ENCODE measurements at places on chromosomes 4 and X.

GRCh38 chrX:54413753-54414152 is 26.5 kb upstream of the TSR2 start:
- DNase-seq = peak; percentile 9

DNA sequence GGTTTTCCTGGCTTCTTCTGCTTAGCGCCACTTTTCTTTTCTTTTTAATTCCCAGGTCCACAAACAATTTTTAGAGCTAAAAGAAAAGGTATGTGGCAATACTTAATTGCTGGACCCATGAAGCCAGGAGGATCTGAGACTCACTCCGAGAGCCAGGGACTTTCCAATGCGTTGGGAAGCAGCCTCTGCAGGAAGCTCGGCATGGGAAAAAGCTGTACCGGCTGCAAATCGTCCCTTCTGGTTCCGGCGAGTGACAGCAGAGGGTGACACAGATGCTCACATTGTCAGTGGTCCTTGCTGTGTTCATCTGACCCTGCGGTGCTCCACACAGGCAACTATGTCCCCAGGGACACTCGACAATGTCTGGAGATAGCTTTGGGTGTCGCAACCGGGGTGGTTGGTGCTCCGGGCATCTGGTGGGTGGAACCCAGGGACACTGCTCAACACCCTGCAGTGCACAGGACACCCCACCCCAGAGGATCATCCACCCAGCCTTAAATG is 164.0 kb downstream of the PRKX start:
- DNase-seq = peak; percentile 35

DNA sequence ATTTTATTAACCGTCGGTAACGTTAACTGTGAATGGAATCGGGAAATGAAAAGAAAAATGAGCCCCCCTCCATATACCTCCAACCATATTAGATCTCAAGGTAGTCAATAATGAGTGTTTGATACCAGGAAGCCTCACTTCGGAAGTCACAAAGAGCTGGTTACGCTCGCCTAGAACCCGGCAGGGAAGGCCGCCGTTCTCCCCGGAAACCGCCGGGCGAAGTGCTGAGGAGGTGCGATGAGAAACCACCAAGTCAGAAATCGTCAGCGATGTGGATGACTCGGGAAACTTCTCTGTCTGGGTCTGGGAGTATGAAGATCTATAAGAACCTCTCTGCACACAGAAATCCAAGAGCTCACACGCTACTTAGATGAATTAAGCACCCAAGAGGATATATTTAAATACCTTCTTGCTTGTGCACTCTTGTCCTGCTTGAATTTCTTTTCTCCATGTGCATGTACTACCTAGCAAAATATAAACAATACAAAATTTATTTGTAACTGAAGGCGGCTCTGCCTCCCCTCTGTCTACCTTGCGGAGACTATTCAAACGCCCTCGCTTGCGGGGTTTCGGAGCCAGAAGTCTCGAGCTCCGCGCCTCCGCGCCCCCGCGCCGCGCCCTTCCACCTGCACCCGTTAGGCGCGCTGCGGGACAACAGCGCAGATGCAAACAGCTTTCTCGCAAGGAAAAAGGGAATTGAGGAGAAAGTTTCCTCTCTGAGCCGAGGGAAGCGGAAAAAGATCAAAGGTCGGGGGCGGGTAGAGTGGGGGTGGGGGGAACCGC is 17.8 kb downstream of the NKX6-1 start:
- DNase-seq = no peak

GRCh38 chrX:41421071-41421729 is 25.9 kb upstream of the NYX start:
- no peak for DNase-seq

DNA sequence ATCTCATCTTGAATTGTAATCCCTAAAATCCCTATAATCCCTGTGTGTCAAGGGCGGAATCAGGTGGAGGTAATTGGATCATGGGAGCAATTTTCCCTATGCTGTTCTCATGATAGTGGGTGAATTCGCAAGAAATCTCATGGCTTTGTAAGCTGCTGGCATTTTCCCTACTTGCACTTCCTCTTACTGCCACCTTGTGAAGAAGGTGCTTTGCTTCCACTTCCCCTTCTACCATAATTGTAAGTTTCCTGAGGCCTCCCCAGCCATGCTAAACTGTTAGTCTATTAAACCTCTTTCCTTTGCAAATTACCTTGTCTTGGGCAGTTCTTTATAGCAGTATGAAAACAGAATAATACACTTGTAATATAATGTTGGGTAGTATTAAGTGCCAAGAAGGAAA is 1087.4 kb upstream of the SLIT2 start:
- DNase-seq = no peak

- peak; percentile 90 for DNase-seq
These were observed 13.8 kb downstream of the GALNT7 start for GRCh38 chr4:173182403-173182802.

- no peak for DNase-seq
These were observed 40.8 kb downstream of the RTL9 start for GRCh38 chrX:110399497-110399896.

DNA sequence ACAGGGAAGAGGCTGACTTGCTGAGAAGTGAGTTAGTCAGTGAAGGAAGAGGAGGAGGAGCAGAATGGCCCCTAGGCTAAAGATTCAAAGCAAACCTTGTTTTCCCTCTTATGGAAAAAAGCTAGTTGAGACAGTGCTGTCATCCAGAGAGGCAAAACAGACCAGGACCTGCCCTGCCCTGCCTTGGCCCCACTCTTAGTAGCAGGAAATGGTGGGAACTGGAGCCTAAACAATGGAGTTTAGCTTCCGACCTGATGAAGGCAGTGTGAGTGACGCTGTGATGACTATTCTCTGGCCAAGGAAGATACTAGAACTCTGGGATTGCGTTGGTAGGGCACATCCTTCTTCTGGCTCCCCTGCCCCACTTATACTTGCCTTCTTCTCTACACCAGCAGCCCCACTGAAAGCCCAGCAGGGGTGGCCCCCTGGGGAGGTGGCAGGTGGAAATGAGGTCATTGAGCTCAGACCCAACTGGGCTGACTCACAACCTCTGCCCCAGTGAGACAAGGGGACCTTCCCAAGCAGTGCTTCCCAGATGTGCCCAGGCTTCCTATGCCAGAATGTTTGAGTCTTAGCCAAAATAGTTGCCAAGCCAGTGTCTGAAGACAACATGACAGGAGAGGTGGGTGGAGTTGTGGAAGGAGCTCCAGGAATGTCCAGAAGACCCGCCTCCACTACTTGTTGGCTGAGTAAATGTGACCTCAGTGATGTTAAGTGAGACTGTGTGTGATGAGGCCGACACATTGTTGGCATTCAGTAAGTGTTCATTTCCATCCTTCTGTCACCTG is 38.8 kb downstream of the MSN start:
- peak; percentile 63 for DNase-seq

DNA sequence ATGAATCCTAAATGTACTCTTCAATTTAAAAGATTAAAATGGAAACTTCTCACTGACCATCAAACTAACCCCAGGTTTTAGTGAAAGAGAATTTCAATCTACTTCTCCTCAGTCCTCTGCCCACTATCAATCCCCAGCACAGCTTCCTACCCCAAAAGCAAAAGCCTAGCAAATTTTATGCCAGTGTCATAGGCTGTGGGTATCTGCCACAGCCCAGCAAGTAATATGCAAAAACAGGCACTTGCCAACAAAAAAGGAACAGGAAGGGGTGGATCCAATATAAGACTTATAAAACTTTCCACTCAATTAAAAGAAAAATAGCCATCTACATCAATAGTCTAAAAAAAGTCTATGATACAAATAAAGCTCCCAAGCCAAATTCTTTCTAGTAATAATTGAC is 22.3 kb downstream of the CAMK2D start:
- DNase-seq = no peak

DNA sequence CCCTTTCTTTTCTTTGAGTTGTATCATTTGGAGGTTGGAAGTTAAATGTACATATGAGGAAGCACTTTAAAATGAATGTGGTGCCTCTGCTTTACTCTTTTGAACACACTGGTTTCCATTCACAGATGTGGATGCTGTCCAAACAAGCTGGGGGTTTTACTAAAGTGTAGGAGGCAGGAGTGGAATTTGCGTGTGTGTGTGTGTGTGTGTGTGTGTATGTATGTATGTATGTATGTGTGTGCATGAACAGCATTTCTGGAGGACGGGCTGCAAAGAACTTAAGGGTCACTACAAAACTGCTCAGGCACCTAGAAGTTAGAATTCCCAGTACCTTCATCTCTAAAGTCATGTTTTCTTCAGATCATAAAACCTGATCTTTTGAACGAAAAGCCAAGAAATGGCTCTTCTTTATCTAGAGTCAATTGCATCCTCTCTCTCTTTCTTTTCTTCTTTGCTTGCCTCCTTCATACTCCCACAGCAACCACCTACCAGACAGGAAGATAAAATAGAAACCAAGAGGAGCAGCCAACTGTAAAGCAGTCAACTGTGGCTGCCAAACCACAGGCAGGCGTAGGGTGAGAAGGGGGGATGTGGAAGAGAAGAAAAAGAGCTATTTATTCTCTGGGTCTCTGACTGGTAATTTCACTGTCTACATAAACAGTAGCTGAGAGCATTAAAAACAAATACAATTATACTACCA is 177.0 kb upstream of the RASGEF1B start:
- peak; percentile 35 for DNase-seq

DNA sequence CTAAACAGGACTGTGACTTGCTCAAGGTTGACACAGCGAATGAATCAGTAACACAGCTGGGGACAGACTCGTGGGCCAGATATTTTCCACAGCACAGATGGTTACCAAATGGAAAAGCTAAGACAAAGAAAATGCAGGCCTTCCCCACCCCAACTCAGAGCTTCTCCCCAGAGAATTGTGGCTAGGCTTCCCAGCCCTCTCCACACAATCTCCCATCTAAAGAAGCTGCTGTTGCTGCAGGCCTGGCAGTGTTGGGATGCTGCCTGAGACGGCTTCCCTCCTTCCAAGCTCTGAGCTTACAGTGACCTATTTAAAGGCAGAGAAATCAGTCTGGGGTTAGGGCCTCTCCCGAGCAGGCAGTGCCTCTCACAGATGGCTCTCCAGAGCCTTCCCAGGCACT is 46.5 kb upstream of the PGRMC1 start:
- DNase-seq = peak; percentile 23

GRCh38 chr4:174230148-174230547 is 53.3 kb downstream of the FBXO8 start:
- DNase-seq = no peak

DNA sequence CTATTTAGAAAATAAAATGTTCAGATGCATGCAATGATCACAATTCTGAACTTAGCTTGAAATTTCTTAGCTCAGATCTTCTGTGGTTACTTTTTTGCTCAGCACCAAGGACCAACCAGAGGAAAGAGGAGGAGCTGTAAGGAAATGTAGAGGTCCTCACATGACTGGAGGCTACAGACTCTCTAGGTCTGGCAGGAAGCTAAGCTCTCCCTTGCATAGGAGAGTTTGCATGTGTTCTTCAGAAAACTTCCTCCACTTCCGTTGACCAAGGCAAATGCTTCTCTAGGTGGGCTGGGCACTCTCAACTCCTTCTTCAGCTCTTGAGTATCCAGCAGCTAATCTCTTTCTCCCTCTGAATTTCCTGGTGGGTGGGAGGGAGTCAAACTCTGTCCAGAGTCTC is 119.6 kb downstream of the BTC start:
- peak; percentile 34 for DNase-seq

GRCh38 chr4:17284323-17285175 is 227.3 kb downstream of the QDPR start:
- DNase-seq = no peak

DNA sequence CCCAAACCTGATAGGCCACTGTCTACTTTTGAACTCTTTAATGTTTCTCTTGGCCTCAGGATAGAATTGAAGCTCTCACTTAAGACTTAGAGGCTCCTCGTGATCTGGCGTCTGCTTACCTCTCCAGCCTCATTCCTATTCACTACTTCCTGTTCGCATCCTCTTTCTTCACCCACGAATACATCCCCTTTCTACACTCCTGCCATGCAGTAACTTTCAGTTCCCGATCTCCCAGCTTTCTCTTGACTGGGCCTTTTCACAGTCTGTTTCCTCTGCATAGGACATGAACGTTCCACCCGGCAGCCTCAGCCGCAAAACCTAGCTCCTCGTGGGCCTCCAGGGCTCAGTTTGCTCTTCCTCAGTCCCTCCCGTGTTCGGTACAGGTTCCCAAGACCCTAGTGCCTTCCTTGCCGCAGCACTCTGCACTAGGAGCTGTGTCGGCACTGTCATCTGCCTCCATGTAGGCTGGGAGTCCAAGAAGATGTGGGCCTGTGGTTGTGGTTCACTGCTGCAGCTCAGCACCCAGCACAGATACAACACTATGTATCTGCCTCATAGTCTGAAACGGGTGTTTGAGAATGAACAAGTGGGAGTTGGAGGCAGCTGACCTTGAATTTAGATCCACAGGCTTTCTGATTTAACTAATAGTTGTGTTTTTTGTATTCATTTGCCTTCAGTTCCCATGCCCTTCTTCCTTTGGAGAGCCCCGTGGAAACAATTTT is 15.8 kb downstream of the RPL39 start:
- DNase-seq = no peak

DNA sequence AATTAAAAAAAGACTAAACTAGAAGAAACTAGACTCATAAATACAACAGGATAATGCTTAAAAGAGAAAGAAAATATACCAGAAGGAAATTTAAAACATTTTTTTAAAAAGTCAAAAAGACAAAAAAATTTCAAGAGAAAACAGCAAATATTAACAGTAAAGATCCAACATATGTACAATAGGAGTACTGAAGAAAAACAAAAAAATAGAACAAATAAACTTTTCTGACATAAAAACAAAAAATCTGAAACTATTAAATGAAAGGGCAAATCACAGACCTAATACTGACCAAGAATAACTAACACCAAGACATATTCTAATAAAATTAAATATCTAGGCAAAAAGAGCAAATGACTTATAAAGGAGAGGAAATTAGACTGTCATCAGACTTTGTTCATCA is 11.5 kb downstream of the DNAJB14 start:
- DNase-seq = no peak

DNA sequence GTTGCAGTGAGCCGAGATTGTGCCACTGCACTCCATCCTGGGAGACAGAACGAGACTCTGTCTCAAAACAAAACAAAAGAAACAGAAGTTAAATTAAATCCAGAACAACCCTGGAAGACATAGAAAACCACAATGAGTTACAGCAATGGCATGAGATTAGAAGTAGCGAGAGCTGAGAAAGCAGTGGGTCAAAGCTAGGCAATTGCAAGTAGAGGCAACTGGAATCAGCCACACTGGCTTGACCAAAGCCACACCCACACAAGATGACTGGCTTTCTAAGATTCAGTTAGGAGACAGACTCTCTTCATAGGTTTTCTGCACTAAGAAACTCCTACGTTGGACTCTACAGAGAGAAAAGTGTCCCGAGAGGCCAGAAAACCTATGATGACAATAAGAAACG is 443.0 kb downstream of the GPM6A start:
- DNase-seq = peak; percentile 57

GRCh38 chrX:41164449-41164848 is 79.2 kb downstream of the USP9X start:
- DNase-seq = no peak

GRCh38 chrX:82765811-82766210 is 742.3 kb upstream of the POU3F4 start:
- DNase-seq = peak; percentile 38

DNA sequence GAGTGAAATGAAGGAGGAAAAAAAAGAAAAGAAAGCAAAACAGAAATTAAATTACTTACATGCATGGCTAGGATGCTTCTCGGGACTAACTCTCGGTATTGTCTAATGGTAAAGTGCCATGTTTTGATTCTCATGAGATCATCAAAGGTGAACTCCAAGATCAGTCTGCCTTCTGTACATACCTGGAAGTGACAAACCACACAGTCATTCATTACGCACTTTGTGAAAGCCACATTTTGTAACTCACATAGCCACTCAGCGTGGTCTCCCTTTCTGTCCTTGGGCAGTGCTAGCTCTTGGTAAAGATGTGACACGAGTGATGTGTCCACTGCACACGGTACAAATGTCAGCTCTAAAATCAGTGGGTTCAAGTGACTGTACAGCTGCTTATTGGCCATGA is 309.8 kb downstream of the LDB2 start:
- DNase-seq = no peak

- DNase-seq = peak; percentile 24
These were observed 6.7 kb upstream of the HSD17B10 start for GRCh38 chrX:53440621-53441517.

Data from choroid plexus epithelial cell (primary cell).